M059J (cell line): ENCODE measurements at places on chromosomes 2 and 18. TPM values are rescaled to one million over a fixed set of nuclear protein-coding genes. Genes with fewer than 3 reads are reported as not detected.
A peak's percentile ranks its signal among the peaks of the same experiment; 100 is the strongest.

- no peak for DNase-seq
These were observed 103.9 kb downstream of the RND3 start for GRCh38 chr2:150383587-150383986.

DNA sequence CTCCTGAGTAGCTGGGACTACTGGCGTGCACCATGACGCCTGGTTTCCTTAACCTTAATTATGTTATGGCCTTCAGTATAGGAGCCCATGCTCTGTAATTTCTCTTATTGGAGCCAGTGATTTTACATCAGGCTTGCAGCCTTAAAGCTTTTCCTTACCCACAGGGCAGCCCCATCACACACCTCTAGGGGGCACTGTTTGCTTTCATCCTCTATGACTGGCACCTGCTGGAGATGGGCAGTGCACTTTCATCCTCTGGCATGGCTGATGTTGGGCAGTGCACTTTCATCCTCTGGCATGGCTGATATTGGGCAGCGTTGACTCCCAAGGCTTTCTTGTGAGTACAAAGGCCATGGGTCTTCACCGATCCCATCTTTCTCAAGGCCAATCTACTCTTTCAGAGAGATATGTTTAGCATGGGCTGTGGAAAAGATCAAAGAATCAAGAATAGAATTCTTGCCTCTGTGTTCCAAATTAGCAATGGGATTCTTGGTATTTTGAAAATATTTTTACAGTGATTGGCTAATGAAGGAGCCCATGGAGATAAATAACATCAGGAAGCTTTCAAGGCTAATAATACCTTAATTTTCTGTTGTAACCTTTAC, 80.7 kb upstream of the MEX3C start:
- peak; percentile 24 for DNase-seq

- no peak for DNase-seq
These were observed 271.8 kb upstream of the FANCL start for GRCh38 chr2:58512878-58513277.

DNA sequence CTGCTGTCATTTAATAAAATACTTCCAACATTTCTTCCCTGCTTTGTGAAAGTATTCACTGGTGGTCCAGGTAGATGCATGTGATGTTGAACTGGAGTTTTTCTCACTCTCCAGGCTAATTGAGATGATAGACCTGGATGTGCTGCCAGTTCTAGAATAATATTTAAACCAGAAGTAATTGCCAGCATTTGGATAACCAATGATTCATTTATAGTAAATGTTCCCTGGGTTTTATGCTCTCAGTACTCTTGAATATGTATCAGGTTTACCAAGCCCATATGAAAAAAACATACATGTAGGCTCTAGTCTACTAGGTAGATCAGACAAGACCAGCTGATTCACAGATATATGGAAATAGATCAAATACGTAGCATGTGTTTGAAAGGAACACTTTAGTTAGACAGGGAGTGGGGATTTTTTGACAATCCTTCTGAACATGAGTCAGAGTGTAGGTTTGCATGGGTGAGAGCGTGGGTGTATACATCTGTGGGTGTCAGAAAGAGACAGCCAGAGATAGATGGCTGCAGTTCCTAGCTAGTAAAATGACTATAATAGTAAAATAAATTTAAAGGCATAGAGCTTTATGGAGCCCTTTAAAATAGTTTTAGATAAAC, 115.1 kb downstream of the NAB1 start:
- no peak for DNase-seq

GRCh38 chr2:95386031-95386430, 16.5 kb upstream of the FAHD2A start:
- DNase-seq, result no peak

Gene DPP10
- not detected in 2 replicates for total RNA-seq

Gene CHRND
- not detected in 2 replicates for total RNA-seq
